ENCODE measurements at places on chromosomes 2 and 18. TPM values are rescaled to one million over a fixed set of nuclear protein-coding genes. Genes with fewer than 3 reads are reported as not detected.

DNA sequence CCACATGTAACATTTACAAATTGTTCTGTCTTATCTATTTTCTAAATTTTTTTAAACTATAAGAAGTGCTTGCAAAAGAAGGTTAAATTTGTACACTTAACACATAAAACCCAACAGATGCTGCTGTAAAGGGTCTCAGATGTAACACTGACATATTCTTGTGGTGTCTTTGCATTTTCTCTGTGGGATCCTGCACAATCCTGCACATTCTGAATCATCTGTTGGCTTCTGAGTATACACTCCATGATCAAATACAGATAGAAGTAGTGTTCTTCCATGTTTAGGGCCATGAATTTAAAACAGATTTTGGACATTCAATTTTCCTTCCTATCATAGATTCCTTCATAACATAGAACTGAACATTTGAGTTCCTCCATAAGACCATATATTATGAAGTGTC, 89.0 kb downstream of the SPRED2 start:
- H3K27me3 ChIP-seq: no peaks in the 10 kb centered on the region
- DNase-seq: no peak
- no peak overlapping the region for H3K27ac ChIP-seq
- H3K36me3 ChIP-seq: no peaks in the 10 kb centered on the region

CDCA7 gene
- 10.8 TPM for total RNA-seq

LDLRAD4 gene
- 42.2 TPM for total RNA-seq

DNA sequence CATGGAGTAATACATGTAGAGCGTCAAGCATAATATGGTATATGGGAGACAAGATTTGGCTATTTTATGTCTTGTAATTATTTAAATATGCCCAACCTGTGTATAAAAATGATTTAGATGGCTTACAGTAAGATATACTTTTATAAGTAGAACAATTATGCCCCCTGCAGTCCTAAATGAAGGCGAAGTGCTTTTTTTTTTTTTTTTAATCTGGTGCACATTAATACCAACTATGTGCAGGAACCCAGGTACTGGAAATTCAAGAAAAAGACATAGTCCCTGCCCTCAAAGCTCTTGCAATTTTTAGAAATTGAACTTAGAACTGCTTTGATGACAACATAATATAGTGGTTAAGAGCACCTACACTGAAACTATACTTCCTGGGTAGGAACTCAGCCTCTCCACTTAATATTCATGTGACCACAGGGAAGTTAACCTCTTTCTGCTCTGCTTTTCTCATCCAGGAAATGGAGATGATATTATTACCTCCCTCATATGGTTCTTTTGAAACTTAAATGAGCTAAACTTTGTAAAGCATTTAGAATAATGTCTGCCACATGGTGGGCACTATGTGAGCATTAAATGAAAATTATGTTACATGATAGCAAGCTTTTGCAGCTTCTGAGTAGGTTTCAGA, 38.1 kb downstream of the AFTPH start:
- H3K27ac ChIP-seq: no peak overlapping the region
- no peak for DNase-seq
- no peaks in the 10 kb centered on the region for H3K4me1 ChIP-seq
- H3K4me3 ChIP-seq: no peak overlapping the region
- H3K27me3 ChIP-seq: no peaks in the 10 kb centered on the region

IGFBP2 gene
- 118 TPM for total RNA-seq

GRCh38 chr2:198316852-198317396, 512.5 kb downstream of the PLCL1 start:
- H3K4me3 ChIP-seq: no peak overlapping the region
- no peak overlapping the region for H3K27ac ChIP-seq
- DNase-seq: no peak
- H3K36me3 ChIP-seq: no peaks in the 10 kb centered on the region

IL18R1 gene
- total RNA-seq: 1.0 TPM

Data from testis (tissue), 5 donors.